ENCODE measurements at places on chromosomes 1 and 21.

- peak; percentile 77 for DNase-seq
Measured at GRCh38 chr1:154405747-154406571, 816 bp downstream of the IL6R start.

GRCh38 chr1:6489383-6489765 is 2.1 kb downstream of the PLEKHG5 start:
- DNase-seq: no peak

DNA sequence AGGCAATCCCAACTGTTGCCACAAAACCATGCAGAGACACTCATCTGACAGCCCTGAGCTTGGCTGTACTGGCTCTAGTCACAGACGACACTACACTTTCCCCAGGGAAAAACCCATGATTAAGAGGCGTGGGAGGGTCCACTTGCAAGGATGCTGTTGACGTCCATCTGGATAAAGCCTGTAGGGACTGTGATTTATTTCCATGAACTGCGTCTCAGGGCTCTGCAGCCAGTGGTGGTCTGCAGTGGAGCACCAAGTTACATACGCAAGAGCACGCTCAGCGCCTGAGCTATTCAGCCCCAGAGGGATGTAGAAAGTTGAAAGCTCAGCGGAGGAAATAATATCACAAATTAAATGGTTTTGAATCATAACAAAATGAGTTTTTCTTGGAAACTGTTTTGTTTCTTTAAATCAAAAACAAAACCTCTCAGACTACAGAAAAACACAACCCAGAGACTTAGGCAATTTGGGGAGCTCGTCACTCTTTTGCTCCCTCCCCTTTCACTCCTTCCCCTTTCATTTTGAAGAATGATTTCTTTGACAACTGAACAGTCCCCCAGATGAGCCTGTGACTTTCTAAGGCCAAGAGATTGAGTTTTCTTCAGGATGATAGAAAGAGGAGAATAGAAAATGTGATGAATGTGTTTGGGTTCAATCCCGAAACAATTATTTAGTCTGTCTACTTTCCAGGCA is 71.2 kb downstream of the NGF start:
- no peak for DNase-seq

- no peak for DNase-seq
Measured at GRCh38 chr1:245177071-245177900, 22.5 kb downstream of the KIF26B start.

DNA sequence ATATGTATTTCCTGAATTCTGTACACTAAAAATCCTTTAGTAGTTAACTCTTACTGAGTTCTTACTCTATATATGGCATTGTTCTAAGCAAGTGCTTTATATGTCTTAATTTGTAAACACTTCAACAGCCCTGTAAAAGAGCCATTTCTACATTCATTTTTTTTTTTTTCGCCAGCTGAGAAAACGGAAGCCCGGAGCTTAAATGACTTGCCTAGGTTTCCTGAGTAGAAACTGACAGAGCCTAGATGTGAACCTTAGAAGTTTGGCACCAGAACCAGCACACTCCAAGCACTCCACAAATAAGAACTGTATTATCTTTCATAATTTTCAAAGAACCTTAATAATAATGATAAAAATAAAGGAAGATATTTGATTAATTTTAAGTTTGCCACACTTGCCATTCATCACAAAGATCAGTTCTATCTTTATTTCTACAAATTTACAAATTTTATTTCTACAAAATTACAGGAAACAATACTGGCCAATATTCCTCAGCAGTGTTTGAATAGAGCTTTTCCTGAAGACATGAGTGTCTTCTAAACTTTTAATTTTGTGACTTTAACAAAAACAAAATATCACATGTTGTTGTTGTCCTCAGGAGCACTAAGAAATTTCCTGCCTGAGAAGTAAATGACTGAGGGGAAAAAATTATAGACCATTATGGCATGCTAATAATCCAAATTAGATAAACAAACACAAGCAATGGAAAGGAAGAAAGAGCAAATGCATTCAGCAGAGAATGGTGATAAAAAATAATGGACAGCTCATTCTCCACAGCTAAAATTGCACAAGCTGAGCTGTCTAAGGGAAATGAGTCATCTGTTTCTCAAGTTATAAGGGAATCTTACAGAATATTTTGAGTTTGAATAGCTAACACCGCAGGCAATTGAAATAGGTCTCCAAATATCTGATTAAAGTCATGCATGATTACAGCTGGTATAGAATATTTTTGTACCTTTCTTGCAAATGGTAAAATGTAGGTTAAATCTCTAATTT is 71.2 kb downstream of the DPYD start:
- peak; percentile 11 for DNase-seq

- DNase-seq: no peak
Measured at GRCh38 chr1:208043691-208044181, 132.8 kb upstream of the CD34 start.

- no peak for DNase-seq
Measured at GRCh38 chr1:221801773-221802516, 60.1 kb upstream of the DUSP10 start.

DNA sequence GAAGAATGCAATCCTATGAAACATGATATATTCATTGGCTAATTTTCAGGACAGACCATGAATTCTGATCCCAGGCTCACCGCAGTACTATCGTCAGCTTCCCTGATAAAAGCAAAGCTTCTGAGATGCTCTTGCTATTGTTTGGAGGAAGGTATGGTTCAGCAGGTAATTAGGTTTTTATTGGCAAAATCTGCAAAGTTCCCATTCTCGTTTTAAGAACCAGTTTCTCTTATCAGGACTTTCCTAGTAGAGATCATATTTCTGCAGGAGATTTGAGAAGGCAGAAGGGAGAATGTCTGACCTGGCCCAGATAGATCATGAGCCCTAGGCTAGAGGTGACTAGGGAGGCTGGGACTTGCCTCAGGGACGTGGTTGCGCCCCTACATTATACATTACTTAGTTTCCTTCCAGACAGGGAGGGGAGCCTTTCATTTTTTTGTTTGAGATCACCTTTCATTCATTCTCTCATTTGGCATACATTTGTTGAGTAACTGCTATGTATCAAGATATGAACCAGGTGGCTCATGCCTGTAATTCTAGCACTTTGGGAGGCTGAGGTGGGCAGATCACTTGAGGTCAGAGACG is 108.8 kb downstream of the NRIP1 start:
- peak; percentile 83 for DNase-seq

- DNase-seq: peak; percentile 43
Measured at GRCh38 chr1:224175617-224176016, 7.4 kb upstream of the DEGS1 start.

GRCh38 chr1:247421074-247421473 is 5.1 kb downstream of the NLRP3 start:
- no peak for DNase-seq

GRCh38 chr1:66506991-66507390 is 27.0 kb upstream of the SGIP1 start:
- DNase-seq: no peak

DNA sequence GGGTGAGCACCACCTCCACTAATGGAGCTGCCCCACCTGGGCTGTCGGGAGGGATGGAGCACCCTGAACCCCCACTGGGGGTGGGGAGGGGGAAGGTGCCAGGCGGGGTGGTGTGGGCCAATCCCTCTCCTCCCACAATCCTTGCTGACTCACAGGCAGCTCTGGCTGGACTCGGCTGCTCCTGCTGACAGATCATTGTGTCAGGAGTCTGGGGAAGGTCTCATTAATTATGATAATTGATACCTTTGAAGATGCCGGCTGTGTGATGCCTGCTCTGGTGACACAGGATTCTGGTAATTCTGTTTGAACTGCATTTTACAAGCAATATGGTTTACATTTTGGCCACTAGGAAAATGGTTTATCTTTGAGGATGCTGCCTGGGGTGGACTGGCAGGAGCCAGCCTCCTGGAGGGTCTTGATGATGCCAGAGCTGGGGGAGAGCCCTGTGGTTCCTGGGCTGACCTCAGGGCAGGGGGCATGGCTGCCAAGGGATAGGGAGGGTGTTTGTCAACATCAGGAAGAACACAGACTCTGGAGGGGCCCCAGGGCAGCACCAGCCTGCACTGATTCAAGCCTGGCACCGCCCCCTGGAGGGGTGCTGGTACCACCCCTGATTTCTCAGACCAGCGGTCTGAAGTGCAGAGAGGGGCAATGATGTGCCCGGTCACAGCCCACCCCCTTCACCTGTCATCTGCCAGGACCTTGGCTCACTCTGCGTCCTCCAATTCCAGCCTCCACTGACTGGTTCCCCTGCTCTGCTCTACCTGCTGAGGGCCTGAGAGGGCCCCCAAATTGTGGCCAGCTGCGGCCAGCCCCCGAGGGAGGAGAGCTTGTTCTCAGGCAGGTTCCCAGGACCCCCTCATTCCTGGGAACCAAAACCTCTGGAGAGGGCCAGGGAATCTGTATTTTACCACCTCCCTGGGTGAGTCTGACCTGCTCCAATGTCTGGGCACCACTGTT is 338.8 kb downstream of the MATN1 start:
- no peak for DNase-seq

- no peak for DNase-seq
Measured at GRCh38 chr1:55050283-55050682, 10.9 kb downstream of the PCSK9 start.

- DNase-seq: no peak
Measured at GRCh38 chr1:1669468-1670440, 10.9 kb upstream of the CDK11B start.

DNA sequence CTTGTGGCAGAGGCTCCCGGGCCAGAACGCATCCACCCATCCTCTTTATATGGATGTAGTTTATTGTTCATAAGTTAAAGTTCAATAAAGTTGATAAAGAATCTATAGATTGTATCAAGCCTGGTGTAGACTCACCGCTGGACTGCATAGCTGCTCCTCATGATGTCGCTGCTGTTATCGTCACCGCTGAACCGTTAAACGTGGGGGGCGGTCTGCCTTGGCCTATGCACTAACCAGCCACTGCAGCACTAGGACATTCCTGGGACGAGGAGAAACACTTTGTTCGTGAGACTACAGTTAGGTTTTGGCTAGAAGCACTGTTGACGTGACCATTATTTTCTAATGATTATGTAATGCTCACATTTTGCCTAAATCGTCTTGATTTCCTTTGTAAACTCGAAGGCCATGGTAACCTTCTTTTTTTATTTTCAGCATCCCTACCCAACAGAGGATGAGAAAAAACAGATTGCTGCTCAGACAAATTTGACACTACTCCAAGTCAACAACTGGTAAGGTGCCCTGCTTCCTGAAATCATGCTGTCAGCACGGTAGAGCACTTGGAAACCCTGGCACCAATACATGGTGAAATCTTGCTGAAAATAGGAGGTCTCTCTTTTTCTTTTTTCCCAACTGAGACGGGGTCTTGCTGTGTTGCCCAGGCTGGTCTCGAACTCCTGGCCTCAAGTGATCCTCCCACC is 50.2 kb downstream of the PKNOX1 start:
- DNase-seq: no peak

DNA sequence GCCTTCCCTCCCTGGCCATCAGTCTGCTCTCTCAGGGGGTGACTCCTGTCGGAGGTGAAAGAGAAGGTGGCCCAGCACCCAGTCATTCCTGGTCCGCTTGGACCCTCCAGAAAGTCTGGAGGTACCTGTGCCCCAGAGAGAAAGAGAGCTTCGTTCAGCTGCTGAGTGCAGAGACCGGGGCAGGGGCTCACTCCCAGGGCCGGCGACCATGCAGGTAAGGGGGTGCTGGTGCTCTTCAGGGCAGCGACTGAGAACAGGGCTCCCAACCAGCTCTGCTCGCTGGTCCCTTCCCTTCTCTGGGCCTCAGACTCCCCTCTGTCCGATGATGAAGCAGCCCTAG is 30.1 kb downstream of the HSPG2 start:
- DNase-seq: no peak

DNA sequence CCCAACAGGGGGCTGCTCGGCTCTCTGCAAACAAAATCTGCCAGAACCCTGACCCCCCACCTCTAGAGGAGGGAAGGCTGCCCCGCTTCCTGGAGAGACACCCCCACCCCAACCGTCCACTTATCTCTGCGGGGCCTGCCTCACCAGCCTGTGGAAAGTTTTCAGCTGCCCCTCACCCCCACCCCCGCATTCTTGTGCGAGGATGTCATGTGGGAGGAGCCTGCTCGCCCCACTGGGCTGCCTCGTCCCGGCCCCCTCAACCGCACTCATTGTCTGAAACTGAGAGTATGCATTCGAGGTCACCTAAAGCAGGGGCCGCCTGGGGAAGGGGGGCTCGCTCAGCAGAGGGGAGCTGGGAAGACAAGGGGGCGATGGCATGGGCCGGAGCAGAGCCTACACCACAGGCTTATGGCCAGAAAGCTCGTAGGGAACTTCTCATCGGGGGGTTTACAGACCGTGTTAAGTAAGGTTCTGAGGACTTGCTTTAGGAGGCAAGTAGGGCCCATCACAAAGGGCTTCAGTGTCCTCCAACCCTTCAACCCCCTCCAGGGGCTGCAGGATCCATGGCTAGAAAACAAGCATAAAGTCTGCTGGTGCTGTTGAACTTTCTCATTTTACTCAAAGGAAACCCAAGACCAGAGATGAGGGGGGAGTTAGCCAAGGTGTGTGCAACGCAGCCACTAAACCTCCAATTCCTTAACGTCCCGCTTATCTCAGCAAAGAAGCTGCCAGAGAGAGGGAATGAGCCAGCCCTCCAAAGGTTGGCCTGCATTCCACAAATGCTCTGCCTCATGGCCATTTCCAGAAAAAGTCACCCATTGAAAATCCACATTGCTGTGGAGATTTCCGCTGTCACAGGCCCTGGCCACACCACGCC is 9.4 kb downstream of the EPHA2 start:
- peak; percentile 42 for DNase-seq

- no peak for DNase-seq
Measured at GRCh38 chr1:110059133-110059863, 11.2 kb downstream of the ALX3 start.

DNA sequence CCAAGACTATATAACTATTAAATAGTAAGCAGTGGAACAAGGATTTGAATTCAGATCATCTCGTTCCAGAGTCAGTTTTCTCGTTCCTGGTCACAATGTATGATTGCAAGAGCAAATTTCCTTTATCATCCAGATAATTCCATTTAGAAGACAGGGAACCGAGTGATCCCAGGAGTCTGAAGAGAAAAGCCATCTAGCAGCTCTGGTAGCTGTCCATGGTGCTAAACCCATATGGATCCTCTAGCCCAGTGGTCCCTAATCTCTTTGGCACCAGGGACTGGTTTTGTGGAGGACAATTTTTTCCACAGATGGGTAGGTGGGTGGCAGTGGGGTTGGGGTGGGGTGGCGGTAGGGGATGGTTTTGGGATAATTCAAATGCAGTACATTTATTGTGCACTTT is 229.4 kb downstream of the PTPRU start:
- DNase-seq: peak; percentile 47

GRCh38 chr21:18265944-18266343 is 21.3 kb downstream of the CHODL start:
- DNase-seq: no peak

- DNase-seq: peak; percentile 66
Measured at GRCh38 chr1:222784916-222785315, 29.9 kb upstream of the DISP1 start.

DNA sequence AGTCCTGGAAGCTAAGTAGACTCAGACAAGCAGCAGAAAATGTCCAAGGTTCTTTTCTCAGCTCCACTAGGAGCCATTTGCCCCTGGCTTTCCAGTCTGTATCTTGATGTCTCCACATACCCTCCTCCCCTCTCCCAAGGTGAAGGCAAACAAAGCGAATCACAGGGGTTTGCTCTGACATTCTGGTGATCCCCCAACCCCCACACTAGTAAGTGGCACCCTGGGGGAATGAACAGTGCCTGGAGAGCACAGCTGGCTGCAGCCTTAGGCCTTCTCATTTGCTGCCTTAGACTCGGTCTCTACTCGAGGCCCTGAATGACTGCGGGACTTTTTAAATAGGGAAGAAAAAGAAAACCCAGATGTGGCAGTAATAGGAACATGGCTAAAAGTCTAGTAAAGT is 15.3 kb downstream of the ERI3 start:
- DNase-seq: no peak

- no peak for DNase-seq
Measured at GRCh38 chr1:243301059-243301458, 45.2 kb downstream of the SDCCAG8 start.

Measured in trophoblast cell (in vitro differentiated cells and primary cell).